ENCODE measurements at places on chromosomes 5 and 9.

DNA sequence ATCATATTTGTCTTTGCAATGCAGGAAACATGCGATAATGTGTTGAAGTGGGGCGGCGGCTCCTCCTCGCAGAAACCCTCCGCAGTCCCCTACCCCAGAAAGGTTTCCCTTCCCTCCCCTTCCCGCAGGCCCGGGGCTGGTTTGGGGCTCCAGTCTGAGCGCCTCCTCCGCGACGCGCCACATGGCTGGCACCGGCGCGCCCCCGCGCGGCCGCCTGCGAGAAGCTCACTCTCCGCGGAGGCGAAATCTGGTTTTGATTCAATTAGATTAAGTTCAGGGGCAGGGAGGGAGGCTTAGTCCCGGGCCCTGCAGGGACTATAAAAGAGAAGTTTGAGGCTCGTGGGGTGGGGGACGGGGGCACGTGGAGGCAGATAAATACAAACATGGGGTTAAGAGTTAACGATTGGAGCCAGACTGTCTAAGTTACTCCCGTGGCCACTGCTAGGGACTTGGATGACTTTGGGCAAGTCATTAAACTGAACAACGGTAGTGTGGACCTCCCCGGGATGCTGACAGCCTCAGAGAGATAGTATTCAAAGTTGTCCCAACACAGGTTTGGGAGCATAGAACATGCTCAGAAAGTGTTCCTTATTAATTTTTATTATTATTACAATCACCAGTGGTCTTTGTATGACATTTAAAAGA lies 69.4 kb downstream of the MSX2 start:
- DNase-seq, result peak; percentile 4

DNA sequence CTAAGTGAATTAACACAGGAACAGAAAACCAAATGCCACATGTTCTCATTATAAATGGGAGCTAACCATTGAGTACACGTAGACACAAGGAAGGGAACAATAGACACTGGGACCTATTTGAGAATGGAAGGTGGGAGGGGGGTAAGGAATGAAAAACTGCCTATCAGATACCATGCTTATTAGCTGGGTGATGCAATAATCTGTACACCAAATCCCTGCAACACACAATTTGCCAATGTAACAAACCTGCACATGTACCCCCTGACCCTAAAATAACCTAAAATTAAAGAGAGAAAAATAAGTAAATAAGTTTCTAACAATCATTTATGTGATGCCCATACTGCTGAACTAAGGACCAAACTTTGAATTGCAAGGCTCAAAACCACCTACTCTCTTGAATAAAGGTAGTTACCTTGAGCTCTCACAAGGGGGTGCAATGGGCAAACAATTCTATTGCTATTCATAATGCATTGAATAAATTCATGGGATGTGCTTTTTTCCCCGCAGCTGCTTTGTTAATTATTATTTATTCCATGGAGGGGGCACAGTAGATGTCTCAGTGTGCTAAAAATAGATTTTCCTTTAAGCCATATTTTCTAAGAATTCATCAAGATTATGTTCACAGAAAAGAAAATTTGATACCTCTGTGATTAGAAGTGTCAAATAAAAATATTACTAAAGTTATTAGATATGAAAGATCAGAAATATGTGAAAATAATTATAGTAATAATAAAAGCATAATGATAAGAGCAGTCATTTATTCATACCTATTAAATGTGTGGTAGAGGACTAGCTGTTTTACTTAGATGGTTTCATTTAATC lies 76.2 kb upstream of the PTPN3 start:
- DNase-seq, result peak; percentile 52

DNA sequence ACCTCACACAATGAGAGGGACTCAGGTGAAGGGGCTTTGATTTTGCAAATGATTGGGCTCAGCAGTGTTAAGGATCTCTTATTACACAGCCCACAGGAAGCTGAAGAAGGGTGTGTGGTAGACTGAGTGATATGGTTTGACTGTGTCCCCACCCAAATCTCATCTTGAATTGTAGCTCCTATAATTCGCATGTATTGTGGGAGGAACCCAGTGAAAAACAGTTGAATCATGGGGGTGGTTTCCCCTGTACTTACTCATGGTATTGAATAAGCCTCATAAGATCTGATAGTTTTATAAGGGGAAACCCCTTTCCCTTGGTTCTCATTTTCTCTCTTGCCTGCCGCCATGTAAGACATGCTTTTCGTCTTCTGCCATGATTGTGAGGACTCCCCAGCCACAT lies 132.5 kb upstream of the FBXL7 start:
- DNase-seq, result peak; percentile 33

- DNase-seq, result peak; percentile 69
These were observed 822.5 kb downstream of the PTPRD start for GRCh38 chr9:9790216-9790872.

DNA sequence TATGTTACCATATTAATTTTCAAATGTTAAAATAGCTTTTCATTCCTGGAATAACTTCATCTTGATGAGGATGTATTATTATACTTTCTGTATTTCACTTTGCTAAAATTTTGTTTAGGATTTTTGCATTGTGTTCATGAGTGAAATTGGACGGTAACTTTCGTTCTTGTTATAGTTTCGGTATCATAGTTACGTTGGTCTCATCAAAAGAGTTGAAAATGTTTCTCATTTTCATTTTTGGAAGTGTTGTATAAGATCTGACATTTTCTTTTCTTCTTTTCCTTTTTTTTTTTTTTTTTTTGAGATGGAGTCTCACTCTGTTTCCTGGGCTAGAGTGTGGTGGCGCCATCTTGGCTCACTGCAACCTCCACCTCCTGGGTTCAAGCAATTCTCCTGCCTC lies 20.0 kb downstream of the PRRT1B start:
- DNase-seq, result no peak

DNA sequence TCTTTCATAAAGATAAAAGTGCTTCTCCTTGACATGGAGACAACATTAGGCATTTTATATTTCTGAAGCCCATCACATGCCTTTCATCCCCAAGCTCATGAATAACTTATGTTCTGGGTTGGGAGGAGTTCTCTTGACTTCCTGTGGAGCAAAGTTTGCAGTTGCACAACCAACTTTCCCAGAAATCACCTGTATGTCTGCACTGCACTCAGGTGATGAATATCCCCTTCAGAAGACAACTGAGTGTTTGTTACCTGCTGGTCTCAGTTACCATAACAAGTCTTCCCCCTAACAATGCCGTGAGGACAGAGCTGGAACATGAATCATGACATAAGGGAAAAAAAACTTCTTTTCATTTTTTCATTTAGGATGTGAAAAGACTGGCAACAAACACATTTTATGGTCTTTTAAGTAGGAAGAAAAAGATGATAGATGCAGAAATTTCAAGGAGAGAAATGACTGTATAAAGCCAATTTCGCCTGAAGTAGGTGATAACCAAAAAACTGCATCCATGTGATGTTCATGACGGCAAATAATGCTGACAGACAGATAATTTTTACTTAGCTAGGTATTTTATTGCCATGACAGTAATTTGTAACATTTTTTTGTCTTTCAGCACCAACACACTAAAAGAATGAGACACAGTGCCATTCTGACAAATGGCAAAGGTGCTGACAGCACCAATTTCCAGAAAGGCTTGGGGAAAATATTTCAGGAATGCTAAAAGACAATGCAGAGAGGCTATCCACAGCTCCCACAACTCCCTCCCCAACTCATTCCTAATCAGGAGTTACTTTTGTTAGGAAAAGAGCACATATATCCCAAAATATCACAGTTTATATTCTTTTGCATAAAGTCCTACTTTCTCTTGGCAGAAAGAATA lies 656.3 kb downstream of the PRELID2 start:
- no peak for DNase-seq

All from endothelial cell of umbilical vein (primary cell).